ENCODE measurements at places on chromosomes 5 and 9.

DNA sequence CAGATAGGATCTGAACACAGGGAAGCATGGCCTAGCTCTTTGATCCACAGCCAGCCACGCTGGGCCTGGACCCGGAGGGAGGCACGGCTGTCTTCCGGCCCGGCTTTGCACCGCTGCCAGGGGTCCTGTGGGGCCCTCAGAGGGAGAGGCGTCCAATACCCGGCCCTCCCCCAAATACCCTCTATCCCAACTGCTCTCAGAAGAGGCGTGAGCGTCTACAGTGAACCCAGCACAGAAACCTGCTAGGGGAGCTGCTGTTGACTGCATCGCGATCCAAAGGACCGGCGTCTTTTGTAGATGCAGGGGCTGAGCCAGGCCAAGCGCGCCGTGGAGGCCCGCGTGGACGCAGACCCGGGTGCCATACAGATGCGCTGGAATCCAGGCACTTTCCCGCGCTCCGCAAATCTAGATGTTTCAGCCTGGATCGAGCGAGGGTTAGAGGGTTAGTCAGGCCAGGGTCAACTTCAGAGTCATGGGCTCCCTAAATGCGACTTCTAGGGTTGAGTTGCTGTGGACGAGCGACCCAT is 1.1 kb upstream of the TCF7 start:
- DNase-seq, result no peak

DNA sequence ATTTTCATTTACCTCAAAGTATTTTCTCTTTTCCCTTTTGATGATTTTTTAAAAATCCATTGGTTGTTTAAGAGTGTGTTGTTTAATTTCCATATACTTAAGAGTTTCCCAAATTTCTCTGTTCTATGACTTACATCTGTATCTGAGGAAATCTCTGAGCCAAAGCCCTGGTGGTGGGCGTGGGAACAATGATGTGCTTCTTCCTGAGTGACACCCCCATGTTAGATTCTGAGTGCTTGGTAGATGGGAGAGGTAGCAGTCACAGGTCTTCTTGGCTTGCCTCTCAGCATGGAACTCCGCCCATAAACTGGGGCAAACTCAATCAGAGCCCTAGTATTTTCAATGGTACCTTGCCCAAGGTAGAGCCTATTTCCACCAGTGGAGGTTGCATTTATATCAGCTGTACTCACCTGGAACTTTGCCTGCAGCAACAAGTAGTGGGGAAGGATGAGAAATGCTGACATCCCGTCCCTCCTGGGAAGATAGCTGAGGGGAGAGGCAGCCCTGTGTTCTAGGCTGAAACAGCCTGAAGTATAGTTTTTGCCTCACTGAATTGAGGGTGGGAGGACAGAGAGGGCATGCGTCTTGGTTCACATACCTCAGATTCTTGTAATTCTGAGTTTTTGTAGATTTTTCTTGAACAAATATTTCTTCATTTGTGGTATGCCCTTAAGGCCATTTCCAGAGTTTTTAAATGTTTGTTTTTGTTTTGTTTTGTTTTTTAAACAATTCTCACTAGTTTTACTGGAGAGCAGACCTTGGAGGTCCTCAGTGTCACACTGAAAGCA is 26.4 kb downstream of the C9orf43 start:
- DNase-seq, result no peak

GRCh38 chr5:93587597-93588351 is 4.8 kb downstream of the NR2F1 start:
- no peak for DNase-seq

DNA sequence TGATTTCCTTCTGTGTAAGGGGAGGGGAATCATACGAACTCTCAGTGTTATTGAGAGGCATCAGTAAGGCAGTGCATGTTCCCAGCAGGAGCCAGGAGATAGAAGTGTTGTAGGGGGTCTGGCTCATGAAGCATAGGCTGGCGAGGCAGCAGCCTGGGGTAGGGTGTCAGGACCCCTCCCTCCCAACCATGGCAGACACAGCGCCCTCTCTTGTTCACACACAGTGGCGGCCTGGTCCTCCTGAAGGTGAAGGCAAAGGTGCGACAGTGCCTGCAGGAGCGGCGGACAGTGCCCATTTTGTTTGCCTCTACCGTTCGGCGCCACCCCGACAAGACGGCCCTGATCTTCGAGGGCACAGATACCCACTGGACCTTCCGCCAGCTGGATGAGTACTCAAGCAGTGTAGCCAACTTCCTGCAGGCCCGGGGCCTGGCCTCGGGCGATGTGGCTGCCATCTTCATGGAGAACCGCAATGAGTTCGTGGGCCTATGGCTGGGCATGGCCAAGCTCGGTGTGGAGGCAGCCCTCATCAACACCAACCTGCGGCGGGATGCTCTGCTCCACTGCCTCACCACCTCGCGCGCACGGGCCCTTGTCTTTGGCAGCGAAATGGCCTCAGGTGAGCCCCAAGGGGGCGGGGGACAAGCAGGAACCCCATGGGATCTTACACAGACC is 4.7 kb downstream of the SLC27A4 start:
- no peak for DNase-seq

DNA sequence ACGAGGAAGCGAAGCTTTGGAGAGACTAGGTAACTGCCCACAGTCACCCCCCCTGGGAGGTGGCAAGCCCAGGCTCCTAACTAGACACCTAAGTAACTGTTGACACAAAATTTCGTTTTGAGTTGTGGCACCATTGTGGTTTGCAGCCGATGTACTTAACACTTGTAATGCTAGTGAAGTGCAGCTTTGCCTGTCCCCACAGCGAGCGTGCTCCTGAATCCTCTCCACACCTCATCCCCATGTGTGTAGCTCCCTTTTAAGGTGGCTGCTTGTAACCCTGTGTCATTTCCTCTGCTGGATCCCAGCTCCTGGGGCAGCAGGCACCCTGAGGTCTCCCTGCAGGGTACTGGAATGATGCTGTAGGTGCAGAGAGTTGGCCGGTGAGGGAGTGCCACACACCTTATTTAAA is 114.9 kb downstream of the TRIO start:
- DNase-seq, result peak; percentile 18

DNA sequence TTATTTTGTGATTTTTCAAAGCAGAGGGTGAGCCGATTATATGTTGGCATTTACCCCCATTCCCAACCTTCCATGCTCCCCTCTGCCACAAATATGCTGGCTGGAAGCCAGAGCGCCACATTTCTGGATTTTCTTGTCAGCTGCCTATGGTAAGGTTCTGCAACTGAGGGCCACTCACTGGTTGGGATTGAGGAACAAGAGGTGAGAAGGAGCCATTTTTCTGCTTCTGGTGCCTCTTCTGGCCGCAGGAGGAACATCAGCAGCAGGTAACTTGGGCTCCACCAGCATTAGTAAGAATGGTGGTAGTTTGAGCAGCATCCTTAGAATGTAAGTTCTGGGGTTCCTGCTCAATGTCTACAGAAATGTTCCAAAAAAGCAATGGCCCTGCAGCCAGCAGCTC is 159.5 kb upstream of the MAST4 start:
- DNase-seq, result peak; percentile 10

DNA sequence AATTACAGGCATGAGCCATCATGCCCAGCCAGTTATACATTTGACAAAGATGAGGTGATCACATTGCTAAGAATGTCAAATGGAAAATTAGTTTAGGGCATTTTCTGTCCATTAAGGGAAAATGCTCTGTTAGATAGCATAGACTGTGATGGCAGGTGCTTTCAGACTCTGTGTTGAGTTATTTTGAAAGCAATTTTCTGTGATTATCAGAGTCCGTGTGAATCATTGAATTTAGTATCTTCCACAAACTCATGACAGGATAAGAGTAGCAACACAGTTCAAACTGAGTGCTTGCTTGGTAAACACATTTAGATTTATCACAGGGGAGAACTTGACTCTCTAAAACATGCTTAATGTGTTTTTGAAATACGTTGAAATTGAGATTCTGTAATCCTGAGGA is 69.0 kb downstream of the GAPVD1 start:
- peak; percentile 48 for DNase-seq

GRCh38 chr5:43042626-43043399 is 2.7 kb upstream of the ANXA2R start:
- peak; percentile 85 for DNase-seq

- DNase-seq, result peak; percentile 63
Observed at GRCh38 chr9:15104826-15105420, 194.7 kb upstream of the FREM1 start.

GRCh38 chr5:1930501-1930879 is 47.8 kb upstream of the IRX4 start:
- no peak for DNase-seq

DNA sequence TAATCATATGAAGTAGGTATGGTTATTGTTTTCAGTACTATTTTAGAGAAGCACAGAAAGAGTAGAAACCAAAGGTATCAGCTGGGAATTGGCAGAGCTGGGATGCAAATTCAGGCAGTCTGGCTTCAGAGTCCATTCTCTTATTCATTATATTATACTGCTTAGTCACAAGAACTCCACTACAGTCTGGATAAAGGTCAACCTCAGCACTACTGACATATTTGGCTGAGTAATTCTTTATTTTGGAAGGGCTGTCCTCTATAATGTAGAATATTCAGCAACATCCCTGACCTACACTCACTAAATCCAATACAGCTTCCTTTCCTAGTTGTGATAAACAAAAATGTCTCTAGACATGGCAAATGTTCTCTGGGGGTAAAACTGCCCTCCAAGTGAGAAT is 37.6 kb downstream of the PTGER4 start:
- DNase-seq, result no peak
